Stimulated activated CD4-positive, alpha-beta T cell treated with anti-CD3 and anti-CD28 coated beads, TNF-alpha, amount 100 ng/mL, for 48 hours (primary cell): ENCODE measurements at places on chromosomes 16 and 17.

DNA sequence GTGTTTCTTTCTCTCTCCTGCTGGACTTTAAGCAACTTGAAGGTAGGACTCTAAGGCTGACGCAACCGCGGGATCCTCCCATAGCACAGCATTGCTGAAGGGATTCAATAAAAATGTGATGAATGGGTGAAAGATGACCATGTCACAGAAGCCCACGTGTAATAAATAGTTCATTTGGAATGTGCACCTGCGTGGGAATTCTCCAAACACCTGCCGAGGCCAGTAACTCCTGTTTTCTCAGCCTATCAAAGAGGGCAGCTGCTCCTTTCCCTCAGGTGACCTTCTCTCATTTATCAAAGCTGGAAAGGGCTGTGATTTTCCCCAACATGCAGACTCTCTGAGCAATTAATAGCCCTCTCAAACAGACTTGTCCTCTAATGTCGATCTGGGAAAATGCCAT is 235.7 kb downstream of the STX8 start:
- no peak for DNase-seq

DNA sequence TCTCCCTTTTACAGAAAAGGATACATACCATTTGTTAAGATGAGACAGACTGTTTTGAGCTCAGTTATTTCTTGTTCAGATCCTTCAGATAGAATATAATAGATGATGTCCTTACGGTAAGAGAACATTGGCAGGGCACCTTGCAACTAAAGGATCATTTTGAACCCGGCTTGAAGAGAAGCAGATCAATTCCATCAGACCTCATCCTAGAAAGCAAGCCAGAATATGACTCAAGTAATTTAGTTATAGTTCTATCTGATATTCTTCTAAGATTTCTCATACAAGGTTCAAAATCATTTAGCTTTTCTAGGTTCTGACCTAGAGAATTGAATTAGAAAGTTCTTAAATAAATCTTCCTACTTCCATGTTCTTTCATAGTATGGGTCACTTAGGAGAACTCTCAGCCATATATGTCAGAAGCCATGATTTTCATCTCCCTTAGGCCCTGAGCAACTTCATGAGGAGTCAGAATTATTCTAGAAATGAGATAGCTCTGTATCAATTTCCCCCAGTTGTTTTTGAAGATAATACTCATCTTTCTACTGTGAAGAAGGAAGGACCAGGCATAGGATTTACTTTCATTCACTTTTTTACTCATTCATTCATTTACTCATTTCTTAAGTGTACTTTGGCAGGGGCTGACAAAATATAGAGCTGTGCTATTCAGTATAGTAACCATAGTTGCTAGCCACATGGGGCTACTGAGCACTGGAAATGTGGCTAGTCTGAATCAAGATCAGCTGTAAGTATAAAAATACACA is 2.5 kb upstream of the CMTM1 start:
- no peak for DNase-seq

- DNase-seq: no peak
Observed at GRCh38 chr17:9364837-9365430, 210.7 kb downstream of the STX8 start.

GRCh38 chr17:50097455-50097854 is 2.3 kb downstream of the PDK2 start:
- no peak for DNase-seq

DNA sequence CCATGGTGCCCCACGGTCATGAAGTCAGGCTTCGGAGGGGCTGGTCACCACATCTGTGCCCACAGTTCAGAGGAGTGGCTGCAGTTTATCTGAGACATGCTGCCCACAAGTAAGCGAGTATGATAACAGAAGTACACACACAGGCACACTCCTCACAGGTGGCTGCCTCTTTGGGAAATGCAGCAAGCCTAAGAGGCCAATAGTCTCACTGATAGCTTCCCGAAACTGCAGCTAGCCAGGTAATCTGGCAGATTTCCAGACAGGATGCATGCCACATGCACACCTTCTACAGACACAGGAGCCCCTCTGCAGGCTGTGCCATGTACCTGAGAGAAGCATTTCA is 12.6 kb upstream of the GFOD2 start:
- DNase-seq: no peak

- DNase-seq: no peak
Observed at GRCh38 chr17:44268709-44269534, 987 bp upstream of the SLC4A1 start.

- no peak for DNase-seq
Observed at GRCh38 chr16:22217890-22218730, 12.0 kb downstream of the EEF2K start.

GRCh38 chr17:18020971-18021370 is 18.0 kb downstream of the ATPAF2 start:
- no peak for DNase-seq
